ENCODE measurements at places on chromosomes 16 and 17. TPM values are rescaled to one million over a fixed set of nuclear protein-coding genes. Genes with fewer than 3 reads are reported as not detected.
A peak's percentile ranks its signal among the peaks of the same experiment; 100 is the strongest.

- H3K4me3 ChIP-seq = no peak overlapping the region
- no peak overlapping the region for H3K27ac ChIP-seq
- H3K4me1 ChIP-seq = peaks cover 7% of the 10 kb centered on the region
- no peaks in the 10 kb centered on the region for H3K27me3 ChIP-seq
- DNase-seq = no peak
Observed at GRCh38 chr16:56363181-56363716, 62.1 kb downstream of the AMFR start.

DNA sequence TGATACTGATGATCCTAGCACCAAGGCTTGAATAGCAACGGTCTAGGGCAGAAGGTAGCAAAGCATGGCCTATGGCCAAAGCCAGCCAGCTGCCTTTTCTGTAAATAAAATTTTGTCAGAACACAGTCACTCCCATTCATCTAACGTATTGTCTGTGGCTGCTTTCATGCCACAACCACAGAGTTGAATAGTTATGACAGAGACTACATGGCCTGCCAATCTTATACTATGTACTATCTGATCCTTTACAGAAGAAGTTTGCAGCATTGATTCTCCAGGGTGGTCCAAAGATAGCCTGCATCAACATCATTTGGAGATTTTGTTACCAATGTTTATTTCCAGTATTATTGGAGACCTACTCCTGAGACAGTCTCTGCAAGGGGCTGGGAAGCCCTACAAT is 19.9 kb upstream of the MMD start:
- H3K4me3 ChIP-seq = no peak overlapping the region
- DNase-seq = no peak
- H3K27ac ChIP-seq = no peak overlapping the region
- H3K36me3 ChIP-seq = no peaks in the 10 kb centered on the region
- H3K27me3 ChIP-seq = no peaks in the 10 kb centered on the region

DNA sequence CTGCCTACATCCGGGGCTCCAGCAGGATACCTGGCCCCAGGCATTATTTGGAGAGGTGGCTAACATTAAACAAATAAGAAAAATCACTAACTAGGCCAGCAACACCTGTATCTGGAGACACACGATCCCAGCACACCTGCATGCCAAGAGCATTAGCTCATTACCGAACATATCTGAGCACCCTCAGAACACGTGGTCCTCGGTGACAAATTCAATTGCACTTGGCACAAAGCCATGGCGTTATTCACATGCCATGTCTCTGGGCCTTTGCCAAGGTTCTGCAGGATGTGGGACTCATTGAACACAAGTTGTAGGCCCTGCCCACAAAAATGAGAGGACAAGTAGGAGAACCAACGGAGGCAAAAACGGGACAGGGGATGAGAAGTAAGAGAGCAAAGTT is 552.3 kb downstream of the TOX3 start:
- DNase-seq = no peak
- H3K27ac ChIP-seq = no peak overlapping the region
- no peaks in the 10 kb centered on the region for H3K27me3 ChIP-seq
- H3K4me3 ChIP-seq = no peak overlapping the region
- no peaks in the 10 kb centered on the region for H3K36me3 ChIP-seq
- no peaks in the 10 kb centered on the region for H3K4me1 ChIP-seq

GRCh38 chr17:7219812-7220592 is at the start of the genes ACADVL and DLG4:
ACADVL (plus strand) TSS chr17:7219938; CDS start chr17:7219985, 47 bp downstream.
DLG4 (minus strand) TSS chr17:7219836.
- H3K4me1 ChIP-seq = peaks cover 62% of the 10 kb centered on the region
- H3K4me3 ChIP-seq = peak within 1 kb of the TSS; percentile 97
- H3K27ac ChIP-seq = peak within 1 kb of the TSS; percentile 99
- no peaks in the 10 kb centered on the region for H3K27me3 ChIP-seq
- peak; percentile 95 for DNase-seq
- peaks cover 10% of the 10 kb centered on the region for H3K36me3 ChIP-seq

GRCh38 chr17:11935734-11936406 is 61.4 kb downstream of the ZNF18 start:
- no peak overlapping the region for H3K4me3 ChIP-seq
- no peaks in the 10 kb centered on the region for H3K27me3 ChIP-seq
- no peak overlapping the region for H3K27ac ChIP-seq
- DNase-seq = peak; percentile 81
- no peaks in the 10 kb centered on the region for H3K4me1 ChIP-seq

DNA sequence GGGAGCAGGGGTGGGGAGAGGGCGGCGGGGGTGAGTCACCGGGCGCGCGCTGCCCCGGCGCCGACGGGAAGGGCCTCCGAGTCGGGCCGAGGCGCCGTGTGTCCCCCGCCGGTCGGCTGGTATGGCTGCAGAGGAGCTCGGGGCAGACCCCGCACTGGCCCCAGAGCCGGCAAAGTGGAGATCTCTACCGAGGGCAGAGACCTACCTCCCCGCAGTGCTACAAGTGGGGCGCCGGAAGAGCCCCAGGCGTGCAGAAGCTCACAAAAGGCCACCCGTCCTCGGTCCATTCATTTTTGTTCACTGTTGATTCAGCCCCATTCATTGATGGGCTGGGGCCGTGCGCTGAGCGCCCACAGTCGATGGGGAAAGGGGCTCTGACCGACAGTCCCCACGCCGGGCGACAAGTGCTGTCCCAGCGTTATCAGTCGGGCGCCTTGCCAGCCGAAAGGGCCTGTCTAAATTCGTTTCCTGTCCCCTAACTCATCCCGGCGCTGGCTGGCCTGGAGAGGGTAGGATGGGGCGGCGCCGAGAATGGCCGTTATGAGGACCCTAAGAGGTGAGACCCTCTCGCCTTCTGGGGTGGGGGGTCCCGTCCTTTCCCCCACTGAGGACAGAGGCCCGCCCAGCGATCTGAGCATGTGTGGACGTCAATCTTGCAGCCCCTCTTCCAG is 709 bp upstream of the ENO3 start:
- H3K4me1 ChIP-seq = peaks cover 46% of the 10 kb centered on the region
- H3K4me3 ChIP-seq = peak overlapping the region; percentile 65
- peaks cover 10% of the 10 kb centered on the region for H3K36me3 ChIP-seq
- peak overlapping the region; percentile 76 for H3K27ac ChIP-seq
- no peaks in the 10 kb centered on the region for H3K27me3 ChIP-seq
- no peak for DNase-seq

DNA sequence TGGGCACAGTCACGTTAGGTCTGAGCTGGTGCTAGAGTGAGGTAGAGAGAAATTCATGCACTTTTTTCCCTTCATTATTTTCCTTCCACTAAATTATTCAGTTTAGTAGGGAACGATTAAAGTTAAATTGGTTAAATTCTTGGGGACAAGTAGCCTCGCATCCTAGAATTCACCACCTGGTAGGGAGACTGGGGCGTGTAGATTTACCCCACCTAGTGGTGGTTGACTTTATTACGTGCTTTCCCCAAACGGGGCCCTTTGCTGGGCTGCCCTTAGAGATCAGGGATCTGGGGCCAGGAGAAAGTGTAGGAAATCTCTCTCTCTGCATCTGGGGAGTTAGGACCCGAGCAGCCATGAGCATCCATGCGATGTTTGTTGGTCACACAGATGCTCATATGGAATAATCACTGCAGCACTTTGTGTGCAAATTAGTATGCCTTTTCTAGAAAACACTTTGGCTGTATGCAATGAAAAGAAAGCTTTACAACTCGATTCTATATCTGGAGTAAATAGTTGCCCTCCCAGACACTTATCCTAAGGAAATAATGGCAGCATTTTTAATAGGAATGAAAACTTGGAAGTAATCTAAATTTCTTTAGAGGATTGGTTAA is 107.0 kb downstream of the PLCG2 start:
- DNase-seq = no peak
- no peaks in the 10 kb centered on the region for H3K36me3 ChIP-seq
- H3K27me3 ChIP-seq = peaks cover 23% of the 10 kb centered on the region
- H3K4me3 ChIP-seq = no peak overlapping the region

- no peak overlapping the region for H3K4me3 ChIP-seq
- no peak overlapping the region for H3K27ac ChIP-seq
- no peak for DNase-seq
Observed at GRCh38 chr17:54085934-54086333, 263.2 kb downstream of the KIF2B start.

- peaks cover 76% of the 10 kb centered on the region for H3K27me3 ChIP-seq
- peaks cover 10% of the 10 kb centered on the region for H3K4me1 ChIP-seq
- H3K36me3 ChIP-seq = peaks cover 2% of the 10 kb centered on the region
Observed at GRCh38 chr17:77914385-77915254, 43.9 kb upstream of the TNRC6C start.

DNA sequence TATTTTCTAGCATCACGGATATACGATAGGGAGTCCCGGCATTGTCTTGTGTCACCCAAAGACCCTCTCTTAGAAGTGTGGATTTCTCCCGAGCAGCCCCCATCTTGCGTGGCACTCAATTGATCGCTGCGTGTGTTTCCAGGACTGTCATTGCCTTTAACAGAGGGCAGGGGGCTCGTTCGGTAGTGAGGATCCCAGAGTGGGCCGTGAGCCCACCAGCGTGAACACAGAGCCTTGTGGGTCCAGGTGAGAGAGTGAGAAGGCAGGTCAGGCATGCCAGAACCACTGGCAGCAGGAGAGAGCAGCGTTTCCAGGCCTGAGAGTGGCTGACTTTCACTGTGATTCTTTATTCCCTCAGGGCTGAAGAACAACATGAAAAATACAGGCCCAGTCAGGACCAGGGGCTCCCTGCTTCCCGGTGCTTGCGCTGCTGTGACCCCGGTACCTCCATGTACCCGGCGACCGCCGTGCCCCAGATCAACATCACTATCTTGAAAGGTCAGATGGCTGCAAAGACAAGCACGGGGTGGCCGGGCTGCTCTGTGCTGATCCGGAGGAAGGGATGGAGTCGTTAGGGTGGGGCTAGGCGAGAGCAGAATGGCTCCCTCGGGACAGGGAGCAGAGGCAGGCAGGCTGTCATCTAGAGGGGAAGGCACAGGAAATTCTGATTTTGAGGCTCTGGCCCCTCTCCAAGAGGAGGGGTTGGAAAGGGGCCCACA is 22.4 kb downstream of the C1QTNF1 start:
- H3K27me3 ChIP-seq = peaks cover 6% of the 10 kb centered on the region
- peaks cover 32% of the 10 kb centered on the region for H3K4me1 ChIP-seq
- no peak for DNase-seq
- H3K4me3 ChIP-seq = no peak overlapping the region
- no peak overlapping the region for H3K27ac ChIP-seq

DNA sequence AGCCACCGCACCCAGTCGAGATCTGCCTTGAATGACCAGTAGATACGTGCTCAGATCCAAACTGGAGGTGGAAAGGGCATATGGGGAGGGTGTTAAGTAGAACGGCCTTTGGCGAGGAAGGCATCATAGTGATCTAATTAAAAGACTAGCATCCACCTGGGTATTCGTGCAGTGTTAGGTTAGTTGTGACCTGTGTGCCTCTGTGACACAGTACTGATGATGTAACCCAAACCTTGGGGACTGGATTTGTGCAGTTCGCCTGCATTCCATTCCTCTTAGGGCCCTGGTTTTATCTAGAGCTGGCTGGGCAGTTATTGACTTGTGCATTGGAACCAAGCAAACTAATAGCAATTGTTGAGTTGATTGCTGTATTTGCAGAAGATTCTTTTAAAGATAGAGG is 47.9 kb downstream of the SNX29 start:
- peaks cover 2% of the 10 kb centered on the region for H3K36me3 ChIP-seq
- H3K27ac ChIP-seq = no peak overlapping the region
- H3K4me3 ChIP-seq = no peak overlapping the region
- H3K4me1 ChIP-seq = peaks cover 2% of the 10 kb centered on the region
- H3K27me3 ChIP-seq = no peaks in the 10 kb centered on the region

- H3K4me3 ChIP-seq = no peak overlapping the region
- H3K4me1 ChIP-seq = peaks cover 5% of the 10 kb centered on the region
- no peak for DNase-seq
- H3K27ac ChIP-seq = no peak overlapping the region
- no peaks in the 10 kb centered on the region for H3K36me3 ChIP-seq
Observed at GRCh38 chr17:8417806-8418205, 17.9 kb upstream of the NDEL1 start.

DNA sequence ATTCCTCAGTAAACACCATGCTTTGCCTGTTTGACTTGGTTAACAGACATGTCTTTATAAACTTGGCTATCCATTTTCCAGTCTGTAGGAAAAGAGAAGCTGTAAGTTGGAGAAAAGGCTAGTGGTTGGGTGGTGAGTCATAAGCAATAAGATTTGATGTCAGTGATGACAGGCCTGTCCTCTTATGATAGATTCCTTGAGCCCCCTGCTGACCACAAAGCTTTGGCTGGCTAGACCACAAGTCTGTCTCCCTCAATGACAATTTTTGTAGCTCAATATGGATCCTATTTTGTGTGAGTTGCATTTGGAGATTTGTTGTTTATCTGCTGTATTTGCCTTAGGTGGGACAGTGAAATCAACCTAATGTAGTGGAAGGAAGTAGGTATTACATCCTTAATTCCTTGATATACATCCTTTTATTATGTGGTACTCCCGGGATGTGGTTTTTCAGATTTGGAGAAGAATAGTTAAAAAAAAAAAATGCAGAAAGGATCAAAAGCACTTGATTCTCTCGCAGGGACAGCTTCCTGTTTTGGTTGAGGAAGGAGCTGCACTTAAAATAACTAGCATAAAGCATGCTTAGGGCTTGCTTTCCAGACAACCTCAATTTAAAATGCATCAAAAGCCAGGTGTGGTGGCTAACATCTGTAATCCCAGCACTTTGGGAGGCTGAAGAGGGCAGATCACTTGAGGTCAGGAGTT is 67.4 kb downstream of the SIAH1 start:
- no peak for DNase-seq
- H3K36me3 ChIP-seq = peaks cover 32% of the 10 kb centered on the region
- peak overlapping the region; percentile 55 for H3K27ac ChIP-seq
- H3K27me3 ChIP-seq = no peaks in the 10 kb centered on the region
- H3K4me3 ChIP-seq = no peak overlapping the region

- H3K36me3 ChIP-seq = peaks cover 12% of the 10 kb centered on the region
- peak overlapping the region; percentile 98 for H3K27ac ChIP-seq
- peaks cover 13% of the 10 kb centered on the region for H3K4me1 ChIP-seq
- DNase-seq = peak; percentile 86
- H3K27me3 ChIP-seq = no peaks in the 10 kb centered on the region
Observed at GRCh38 chr17:36533935-36534839, 481 bp downstream of the MYO19 start.

GRCh38 chr16:28901862-28902261 is 23.2 kb downstream of the RABEP2 start:
- H3K36me3 ChIP-seq = no peaks in the 10 kb centered on the region
- H3K4me1 ChIP-seq = no peaks in the 10 kb centered on the region
- no peak for DNase-seq
- no peak overlapping the region for H3K27ac ChIP-seq

GRCh38 chr16:47366228-47366627 is 94.6 kb downstream of the ITFG1 start:
- peaks cover 13% of the 10 kb centered on the region for H3K36me3 ChIP-seq
- no peak for DNase-seq
- no peaks in the 10 kb centered on the region for H3K4me1 ChIP-seq
- H3K27ac ChIP-seq = no peak overlapping the region

DNA sequence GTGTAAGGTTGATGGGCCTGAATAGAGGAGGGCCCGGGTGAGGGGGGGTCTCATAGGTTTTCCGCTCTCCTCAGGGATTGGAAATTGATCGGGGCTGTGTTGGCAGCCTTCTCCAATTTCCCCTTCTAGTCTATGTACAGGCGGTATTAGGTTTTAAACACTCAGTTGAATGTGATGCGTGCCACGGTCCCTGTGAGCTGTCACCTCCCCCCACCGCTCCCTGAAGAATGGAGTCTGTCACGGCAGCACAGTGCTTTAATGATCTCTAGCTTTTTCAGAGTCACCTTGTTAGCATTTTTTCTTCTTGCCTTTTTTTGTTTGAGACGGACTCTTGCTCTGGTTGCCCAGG is 800 bp downstream of the COX4I1 start:
- peaks cover 33% of the 10 kb centered on the region for H3K4me1 ChIP-seq
- DNase-seq = no peak
- peak overlapping the region; percentile 85 for H3K4me3 ChIP-seq
- H3K27ac ChIP-seq = peak overlapping the region; percentile 83
- H3K27me3 ChIP-seq = no peaks in the 10 kb centered on the region
- H3K36me3 ChIP-seq = peaks cover 34% of the 10 kb centered on the region

GFAP gene
- not detected for total RNA-seq

CHRNE gene
- 0.27 TPM for total RNA-seq

PLD2 gene
- 52.2 TPM for total RNA-seq

RNU2-1 gene
- total RNA-seq = 5,011 TPM

HSD17B1 gene
- 1.2 TPM for total RNA-seq

OR3A2 gene
- not detected for total RNA-seq

SLC5A11 gene
- not detected for total RNA-seq

CD300LG gene
- not detected for total RNA-seq

All from osteocyte (in vitro differentiated cells).